Osteocyte (in vitro differentiated cells): ENCODE measurements at places on chromosomes 16 and 17. TPM values are rescaled to one million over a fixed set of nuclear protein-coding genes. Genes with fewer than 3 reads are reported as not detected.

GRCh38 chr16:52584354-52585320 lies 37.7 kb upstream of the TOX3 start:
- no peak for DNase-seq

- DNase-seq = no peak
Measured at GRCh38 chr17:1762901-1763898, 1.3 kb downstream of the SERPINF1 start.

DNA sequence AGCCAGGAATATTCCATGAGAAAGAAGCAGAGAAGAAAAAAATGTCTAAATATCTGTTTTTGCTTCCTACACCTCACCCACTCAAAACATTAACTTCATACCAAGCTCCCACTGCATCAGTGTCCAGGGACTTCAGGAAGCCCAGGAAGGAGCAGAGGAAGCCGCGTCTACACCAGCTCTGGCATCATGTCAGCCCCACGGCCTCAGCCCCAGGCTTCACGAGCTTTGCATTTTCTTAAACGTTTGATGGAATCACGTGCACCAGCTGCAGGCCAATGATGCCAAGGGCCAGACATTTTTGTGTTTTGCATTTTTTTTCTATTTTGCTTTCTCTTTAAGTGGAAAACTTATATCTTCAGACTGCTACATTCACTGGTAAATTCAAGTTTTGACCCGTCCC lies 48.6 kb downstream of the CDRT4 start:
- DNase-seq = no peak

CIBAR2 gene
- total RNA-seq = not detected in 2 replicates

DNA sequence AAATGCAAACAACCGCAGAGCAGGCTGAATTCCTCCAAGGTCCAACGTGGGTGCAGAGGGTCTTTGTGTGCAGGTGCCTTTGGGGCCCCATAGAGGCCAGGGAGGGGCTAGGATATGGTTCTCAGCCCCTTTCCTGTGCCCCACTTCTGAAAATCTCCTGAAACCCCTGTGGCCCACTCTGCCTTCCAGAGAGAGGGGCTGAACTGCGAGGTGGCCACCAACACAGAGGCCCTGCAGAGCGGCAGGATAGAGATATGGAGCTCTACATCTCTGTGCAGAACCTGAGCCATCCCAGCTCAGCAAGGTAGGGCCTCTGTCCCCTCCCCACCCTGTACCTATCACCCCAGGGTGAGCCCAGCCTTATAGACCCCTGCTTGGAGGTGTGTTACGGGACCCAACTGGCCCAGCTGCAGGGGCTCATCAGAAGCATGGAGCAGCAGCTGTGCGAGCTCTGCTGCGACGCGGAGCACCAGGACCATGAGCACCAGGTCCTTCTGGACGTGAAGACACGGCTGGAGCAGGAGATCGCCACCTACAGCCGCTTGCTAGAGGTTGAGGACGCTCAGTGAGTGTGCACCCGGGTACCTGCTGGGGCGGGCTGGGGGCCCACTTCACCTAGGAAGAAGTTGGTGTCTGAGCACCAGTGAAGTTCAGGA lies 5.5 kb downstream of the USP6 start:
- DNase-seq = peak; percentile 65

- DNase-seq = no peak
Measured at GRCh38 chr16:10265770-10266615, 83.8 kb upstream of the GRIN2A start.
